ENCODE measurements at places on chromosomes 5 and 9. TPM values are rescaled to one million over a fixed set of nuclear protein-coding genes. Genes with fewer than 3 reads are reported as not detected.

DNA sequence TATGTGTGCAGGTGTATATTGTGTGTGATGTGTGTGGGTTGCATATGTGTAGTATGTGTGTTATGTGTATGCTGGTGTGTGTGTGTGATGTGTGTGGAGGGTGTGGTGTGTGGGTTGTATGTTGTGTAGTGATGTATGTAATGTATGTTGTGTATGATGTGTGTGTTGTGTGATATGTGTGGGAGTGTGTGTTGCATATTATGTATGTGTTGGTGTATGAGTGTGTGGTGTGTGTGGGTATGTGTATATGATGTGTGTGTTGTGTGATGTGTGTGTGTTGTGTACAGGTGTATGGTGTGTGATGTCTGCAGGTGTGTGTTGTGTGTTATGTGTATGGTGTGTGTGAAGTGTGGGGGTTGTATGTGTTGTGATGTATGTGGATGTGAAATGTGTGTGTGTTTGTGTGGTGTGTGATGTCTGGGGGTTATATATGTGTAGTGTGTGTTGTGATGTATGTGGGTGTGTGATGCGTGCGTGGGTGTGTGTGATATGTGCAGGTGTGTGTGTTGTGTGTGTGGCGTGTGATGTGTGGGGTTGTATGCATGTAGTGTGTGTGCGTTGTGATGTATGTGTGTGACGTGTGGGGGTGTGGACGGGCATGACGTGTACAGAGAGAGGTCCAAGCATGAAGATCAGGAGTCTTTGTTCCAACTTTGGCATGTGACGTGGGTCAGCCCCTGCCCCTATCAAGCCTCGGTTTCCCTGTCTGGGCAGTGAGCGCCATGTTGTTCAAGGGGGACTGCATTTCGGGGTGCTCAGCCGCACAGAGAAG, 8.5 kb upstream of the CRB2 start:
- H3K4me3 ChIP-seq, result no peak overlapping the region
- DNase-seq, result no peak
- no peaks in the 10 kb centered on the region for H3K4me1 ChIP-seq
- no peak overlapping the region for H3K27ac ChIP-seq

GRCh38 chr5:99061711-99062110, 132.9 kb upstream of the CHD1 start:
- no peaks in the 10 kb centered on the region for H3K36me3 ChIP-seq
- H3K27ac ChIP-seq, result no peak overlapping the region
- H3K27me3 ChIP-seq, result peaks cover 1% of the 10 kb centered on the region
- H3K4me1 ChIP-seq, result peaks cover 6% of the 10 kb centered on the region

DNA sequence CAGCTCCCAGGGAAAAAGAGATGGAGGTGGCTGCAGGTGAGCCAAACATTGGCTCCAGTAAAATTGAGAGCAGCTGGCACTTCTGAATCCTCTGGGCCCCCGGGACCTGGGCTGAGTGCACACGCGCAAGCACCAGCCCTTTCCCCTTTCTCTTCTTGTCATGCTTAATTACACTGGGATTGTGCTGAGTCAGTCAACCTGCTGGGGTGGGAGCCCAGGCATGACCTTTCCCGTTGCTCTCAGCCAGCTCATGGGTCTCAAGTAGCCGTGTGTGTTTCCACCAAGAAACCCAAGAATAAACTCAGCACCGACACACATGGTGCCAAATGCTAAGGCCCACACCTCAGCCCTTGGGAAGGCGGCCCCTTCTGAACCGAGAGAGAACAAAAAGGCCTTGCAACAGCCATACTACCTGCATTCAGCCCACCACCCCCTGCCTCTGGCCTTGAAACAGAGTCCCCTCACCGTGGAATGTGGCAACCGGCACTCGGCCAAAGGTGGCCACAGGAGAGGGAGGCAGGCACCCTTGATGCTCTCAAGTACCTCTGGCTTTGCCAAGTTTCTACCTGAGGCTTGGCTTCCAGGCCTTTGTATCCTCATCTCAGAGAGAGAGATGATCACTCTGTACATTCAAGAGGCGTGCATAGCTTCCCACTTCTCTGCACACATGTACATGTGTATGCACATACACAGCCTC, 28.1 kb downstream of the SLIT3 start:
- no peaks in the 10 kb centered on the region for H3K27me3 ChIP-seq
- H3K4me1 ChIP-seq, result no peaks in the 10 kb centered on the region
- no peak overlapping the region for H3K27ac ChIP-seq
- H3K4me3 ChIP-seq, result no peak overlapping the region
- no peaks in the 10 kb centered on the region for H3K36me3 ChIP-seq

- DNase-seq, result no peak
- H3K27ac ChIP-seq, result no peak overlapping the region
- no peak overlapping the region for H3K4me3 ChIP-seq
- no peaks in the 10 kb centered on the region for H3K36me3 ChIP-seq
Observed at GRCh38 chr5:119814655-119815054, 185.3 kb downstream of the FAM170A start.

GRCh38 chr5:135025730-135026644, 8.0 kb downstream of the PITX1 start:
- H3K27me3 ChIP-seq, result peaks cover 34% of the 10 kb centered on the region
- H3K27ac ChIP-seq, result no peak overlapping the region
- H3K36me3 ChIP-seq, result no peaks in the 10 kb centered on the region
- no peak overlapping the region for H3K4me3 ChIP-seq

- H3K4me3 ChIP-seq, result no peak overlapping the region
- no peak for DNase-seq
Observed at GRCh38 chr5:131769336-131769735, 27.5 kb downstream of the FNIP1 start.

DNA sequence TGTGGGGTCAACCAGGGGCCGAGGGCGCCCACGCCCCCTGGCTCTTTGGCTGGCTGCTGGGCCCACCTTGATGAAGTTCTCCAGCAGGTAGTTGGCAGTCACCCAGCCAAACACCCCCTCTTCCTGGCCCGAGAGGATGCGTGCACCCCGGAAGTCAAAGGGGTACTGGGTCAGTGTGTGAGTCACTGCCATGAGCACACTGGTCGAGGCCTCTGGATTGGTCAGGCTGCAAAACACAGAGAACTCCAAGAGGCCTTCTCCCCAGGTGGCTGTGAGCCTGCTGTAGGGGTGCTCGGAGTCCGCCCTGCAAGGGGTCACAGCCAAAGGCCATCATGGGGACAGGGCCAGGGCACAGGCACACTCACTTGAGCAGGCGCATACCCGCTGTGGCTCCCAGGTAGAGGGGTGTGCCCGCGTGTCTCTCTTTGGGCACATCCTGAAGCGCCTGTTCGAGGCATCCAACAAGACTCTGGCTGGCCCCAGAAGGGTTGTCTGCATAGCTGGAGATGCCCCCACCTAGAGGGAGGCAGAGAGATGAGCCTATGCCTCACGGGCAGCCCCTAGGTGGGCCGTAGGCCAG, 2.6 kb downstream of the ENTPD2 start:
- peaks cover 35% of the 10 kb centered on the region for H3K27me3 ChIP-seq
- no peak overlapping the region for H3K4me3 ChIP-seq
- no peaks in the 10 kb centered on the region for H3K36me3 ChIP-seq
- H3K4me1 ChIP-seq, result peaks cover 4% of the 10 kb centered on the region
- no peak overlapping the region for H3K27ac ChIP-seq

GRCh38 chr9:120351106-120351505, 228.9 kb downstream of the CDK5RAP2 start:
- H3K4me3 ChIP-seq, result no peak overlapping the region
- no peaks in the 10 kb centered on the region for H3K4me1 ChIP-seq
- no peaks in the 10 kb centered on the region for H3K36me3 ChIP-seq
- H3K27ac ChIP-seq, result no peak overlapping the region
- DNase-seq, result no peak

DNA sequence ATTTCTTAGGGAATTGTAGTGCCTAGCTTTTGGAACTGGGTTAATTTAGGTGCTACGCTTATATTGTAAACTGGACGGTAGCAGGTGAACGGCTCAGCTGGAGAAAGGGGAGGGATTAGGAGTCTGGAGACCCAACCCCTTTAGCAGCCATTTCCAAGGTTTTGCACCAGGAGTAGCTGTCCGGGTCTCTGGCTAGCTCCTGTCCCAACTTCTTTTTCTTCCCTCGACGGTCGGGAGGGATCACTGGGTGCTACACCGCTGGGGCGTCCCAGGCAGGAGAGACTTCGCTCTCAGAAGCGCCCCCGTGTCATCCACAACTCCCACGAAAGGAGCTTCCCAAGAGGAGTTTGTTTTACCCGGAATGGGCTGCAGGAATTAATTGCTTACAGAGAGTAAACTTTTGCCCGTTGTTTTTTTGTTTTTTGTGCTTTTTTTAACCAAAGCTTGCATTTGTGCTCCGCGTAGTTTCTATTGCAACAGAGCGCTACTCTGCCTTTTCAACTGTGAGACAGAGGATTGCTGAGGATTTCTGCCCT, 1640.9 kb upstream of the C9orf72 start:
- H3K4me3 ChIP-seq, result no peak overlapping the region
- no peak for DNase-seq
- H3K36me3 ChIP-seq, result no peaks in the 10 kb centered on the region
- no peak overlapping the region for H3K27ac ChIP-seq
- H3K4me1 ChIP-seq, result peaks cover 9% of the 10 kb centered on the region
- H3K27me3 ChIP-seq, result peaks cover 44% of the 10 kb centered on the region

Gene PCDHA3
- not detected for total RNA-seq

Gene ZNF462
- 0.61 TPM for total RNA-seq

Gene ZMAT2
- total RNA-seq, result 53.4 TPM

Measured in activated CD4-positive, alpha-beta memory T cell treated with anti-CD3 and anti-CD28 coated beads for 36 hours (primary cell).